ENCODE measurements at places on chromosomes 3 and 15.

- DNase-seq = no peak
Measured at GRCh38 chr3:121606106-121606505, 12.9 kb downstream of the FBXO40 start.

DNA sequence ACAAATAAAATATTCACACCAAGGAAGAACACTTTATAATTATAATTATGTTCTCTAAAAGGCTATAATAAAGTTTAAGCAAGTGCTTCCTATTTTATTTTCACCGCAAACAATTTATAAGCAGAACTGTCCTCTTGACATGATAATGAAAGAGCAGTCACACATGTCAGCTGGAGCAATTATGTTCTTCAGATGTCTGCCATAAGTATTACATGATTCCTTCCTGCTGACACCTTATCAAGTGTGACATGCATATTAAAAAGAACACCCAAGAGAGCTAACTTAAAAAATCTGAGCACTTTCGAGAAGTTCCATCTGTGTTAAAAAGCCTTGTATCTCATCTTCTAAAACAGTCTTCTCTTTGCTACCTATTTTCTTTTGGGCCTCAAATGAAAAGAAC lies 249.5 kb downstream of the SQOR start:
- DNase-seq = no peak

- no peak for DNase-seq
Measured at GRCh38 chr15:33032053-33032452, 162.5 kb downstream of the FMN1 start.

DNA sequence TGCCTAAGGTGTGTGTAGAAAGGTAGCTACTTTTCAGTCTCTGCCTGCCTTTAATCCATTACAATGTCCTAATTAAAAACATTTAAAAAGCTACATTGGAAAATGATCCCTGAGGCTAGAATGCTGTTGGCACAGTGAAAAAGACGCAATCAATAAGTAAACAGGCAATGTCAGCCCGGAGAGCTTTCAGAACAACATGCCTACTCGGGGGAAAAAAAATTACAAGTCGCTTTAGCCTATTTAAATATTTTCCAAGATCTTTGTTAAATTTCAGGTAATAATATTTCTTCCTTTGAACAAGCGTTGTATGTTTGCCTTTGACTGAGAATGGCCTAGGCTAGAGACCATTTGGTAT lies 46.6 kb upstream of the CD47 start:
- DNase-seq = no peak

DNA sequence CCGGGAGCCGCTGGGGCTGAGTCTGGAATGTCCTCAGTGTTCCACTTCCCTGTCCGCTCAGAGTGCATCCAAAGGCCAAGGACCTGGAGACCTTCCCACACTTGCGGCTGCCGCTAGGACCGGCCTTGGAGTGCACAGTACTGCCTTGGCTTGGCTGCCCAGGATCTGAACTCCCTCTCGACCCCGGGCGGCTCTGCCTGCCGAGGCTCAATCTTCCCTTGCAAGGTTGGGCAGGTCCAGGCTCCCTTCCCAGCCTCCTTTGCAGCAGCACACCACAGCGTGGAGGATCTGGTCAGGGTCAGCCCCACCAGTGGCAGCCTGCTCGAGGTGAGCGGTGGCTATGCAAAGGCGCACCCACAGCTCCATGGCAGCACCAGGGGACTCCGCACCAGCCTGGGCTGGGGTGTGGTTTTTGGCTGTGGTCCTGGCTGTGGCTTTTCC lies 69.2 kb downstream of the PLXNA1 start:
- no peak for DNase-seq

GRCh38 chr3:81426826-81427577 lies 334.4 kb downstream of the GBE1 start:
- DNase-seq = no peak

DNA sequence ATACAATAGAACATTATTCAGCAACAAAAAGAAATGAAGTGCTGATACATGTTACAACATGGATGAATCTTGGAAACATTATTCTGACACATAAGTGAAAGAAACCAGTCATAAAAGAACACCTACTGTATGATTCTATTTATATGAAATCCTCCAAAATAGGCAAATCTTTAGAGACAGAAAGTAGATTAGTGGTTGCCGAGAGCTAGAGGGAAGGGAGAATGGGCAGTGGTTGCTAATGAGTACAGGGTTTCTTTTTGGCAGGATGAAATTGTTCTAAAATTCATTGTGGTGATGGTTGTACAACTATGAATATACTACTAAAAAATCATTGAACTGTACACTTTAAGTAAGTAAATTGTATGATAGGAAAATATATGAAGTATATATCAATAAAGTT lies 6.3 kb upstream of the LRRC58 start:
- no peak for DNase-seq

- DNase-seq = no peak
Measured at GRCh38 chr3:64595253-64595694, 92.5 kb downstream of the ADAMTS9 start.

- DNase-seq = no peak
Measured at GRCh38 chr3:195015021-195015420, 255.9 kb downstream of the XXYLT1 start.

GRCh38 chr3:37673401-37673800 lies 188.3 kb upstream of the CTDSPL start:
- no peak for DNase-seq

DNA sequence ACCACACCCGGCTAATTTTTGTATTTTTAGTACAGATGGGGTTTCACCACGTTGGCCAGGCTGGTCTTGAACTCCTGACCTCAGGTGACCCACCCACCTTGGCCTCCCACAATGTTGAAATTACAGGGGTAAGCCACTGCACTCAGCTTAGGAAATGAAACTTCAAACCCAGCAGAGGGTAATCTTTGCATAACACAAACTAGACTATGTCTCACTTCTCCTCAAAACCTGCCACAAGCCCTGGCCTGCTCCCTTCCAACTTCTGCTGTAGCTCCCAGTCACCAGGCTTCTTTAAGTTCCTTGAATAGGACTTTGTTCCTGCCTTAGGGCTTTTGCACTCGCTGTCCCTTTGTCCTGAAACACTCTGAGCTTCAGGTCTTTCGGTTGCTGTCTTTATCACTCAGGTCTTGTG lies 39.2 kb upstream of the SEMA4B start:
- DNase-seq = no peak

DNA sequence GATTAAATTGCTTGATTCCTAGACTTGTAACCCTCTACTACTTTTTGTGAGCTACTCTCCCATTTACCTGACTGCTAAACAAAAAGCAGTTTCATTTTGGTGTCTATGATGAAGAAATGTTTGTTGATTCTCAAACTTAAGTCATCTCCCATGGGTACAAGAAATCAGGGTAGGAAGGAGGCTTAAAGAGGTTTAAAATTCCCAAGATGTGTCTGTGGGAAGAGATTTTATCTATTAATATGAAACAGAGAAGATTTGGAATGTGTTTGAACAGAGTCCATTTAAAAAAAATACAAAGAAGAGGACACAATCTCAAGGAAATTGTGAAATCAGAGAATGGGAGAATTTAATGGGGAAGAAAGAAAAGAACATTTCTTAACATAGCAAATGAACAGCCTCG lies 14.8 kb downstream of the P3H2 start:
- DNase-seq = no peak

DNA sequence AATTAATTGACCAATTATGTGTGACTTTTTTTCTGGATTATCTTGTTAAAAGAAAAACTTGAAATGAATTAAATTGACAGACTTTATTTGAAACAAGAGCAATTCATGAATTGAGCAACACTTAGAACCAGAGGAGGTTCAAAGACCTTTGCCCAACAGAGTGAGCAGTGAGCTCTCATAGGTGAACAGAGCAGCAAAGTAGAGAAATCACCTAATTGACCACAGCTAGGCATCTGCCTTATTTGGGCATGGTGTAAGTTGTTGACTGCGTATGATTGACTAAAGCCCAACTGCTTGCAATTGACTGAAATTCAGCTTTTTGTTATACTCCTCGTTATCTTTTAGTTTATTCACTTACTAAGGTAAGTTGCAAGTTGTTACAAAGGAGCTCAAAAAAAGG lies 1216.0 kb upstream of the ALCAM start:
- no peak for DNase-seq

DNA sequence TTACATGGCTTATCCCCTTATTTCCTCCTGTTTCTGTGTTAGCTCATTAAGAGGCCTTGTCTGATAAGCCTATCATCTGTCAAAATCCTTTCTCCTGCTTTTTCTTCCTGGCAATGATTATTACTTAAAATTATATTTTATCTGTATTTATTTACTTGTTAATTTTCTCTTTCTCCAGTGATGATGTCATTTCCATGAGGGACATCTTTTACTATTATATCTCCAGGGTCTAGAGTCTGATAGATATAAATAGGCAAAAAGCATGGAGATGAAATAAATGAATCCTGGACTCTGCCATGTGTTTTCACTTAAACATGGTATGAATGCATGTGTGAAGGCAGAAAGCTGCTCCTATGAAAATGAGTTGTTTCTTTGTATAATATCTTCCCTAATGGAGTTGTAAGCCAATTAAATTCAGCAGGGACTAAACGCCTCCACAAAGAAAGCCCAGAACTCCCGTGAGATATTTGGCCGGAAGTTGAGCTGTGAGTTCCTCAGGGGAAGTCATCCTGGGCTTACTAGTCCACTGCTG lies 375.2 kb downstream of the TUSC7 start:
- DNase-seq = no peak

DNA sequence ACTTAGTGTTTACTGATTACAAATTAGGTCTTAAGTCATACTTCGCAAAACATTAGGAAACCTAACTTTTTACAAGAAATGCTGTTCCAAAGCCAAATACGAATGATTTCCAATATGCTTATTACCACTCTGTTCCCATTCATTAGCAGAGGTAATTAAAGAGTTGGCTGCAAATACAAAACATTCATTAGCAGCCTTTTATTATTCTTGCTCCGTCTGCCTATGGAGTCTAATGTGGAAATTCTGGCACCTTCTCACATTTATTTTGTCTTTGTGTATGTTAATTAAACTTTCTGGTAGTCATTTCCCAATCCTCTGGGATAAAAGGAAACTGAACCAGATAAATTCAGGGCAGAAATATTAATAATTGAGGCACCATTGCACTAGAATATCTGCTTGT lies 689.0 kb downstream of the PLOD2 start:
- no peak for DNase-seq

GRCh38 chr3:193772422-193772763 lies 179.4 kb downstream of the OPA1 start:
- no peak for DNase-seq

All from NCI-H1436 treated with DMSO at 0.1 percent for 48 hours (cell line).